Activated T-cell treated with anti-CD3 and anti-CD28 coated beads, Interleukin-2, amount 50 U/mL, for 72 hours (primary cell): ENCODE measurements at places on chromosomes 4 and X. TPM values are rescaled to one million over a fixed set of nuclear protein-coding genes. Genes with fewer than 3 reads are reported as not detected.

- no peak overlapping the region for H3K4me3 ChIP-seq
- DNase-seq: no peak
- H3K36me3 ChIP-seq: no peaks in the 10 kb centered on the region
- no peaks in the 10 kb centered on the region for H3K4me1 ChIP-seq
- no peaks in the 10 kb centered on the region for H3K27me3 ChIP-seq
- no peak overlapping the region for H3K27ac ChIP-seq
Measured at GRCh38 chr4:41517747-41518146, 20.2 kb upstream of the LIMCH1 start.

DNA sequence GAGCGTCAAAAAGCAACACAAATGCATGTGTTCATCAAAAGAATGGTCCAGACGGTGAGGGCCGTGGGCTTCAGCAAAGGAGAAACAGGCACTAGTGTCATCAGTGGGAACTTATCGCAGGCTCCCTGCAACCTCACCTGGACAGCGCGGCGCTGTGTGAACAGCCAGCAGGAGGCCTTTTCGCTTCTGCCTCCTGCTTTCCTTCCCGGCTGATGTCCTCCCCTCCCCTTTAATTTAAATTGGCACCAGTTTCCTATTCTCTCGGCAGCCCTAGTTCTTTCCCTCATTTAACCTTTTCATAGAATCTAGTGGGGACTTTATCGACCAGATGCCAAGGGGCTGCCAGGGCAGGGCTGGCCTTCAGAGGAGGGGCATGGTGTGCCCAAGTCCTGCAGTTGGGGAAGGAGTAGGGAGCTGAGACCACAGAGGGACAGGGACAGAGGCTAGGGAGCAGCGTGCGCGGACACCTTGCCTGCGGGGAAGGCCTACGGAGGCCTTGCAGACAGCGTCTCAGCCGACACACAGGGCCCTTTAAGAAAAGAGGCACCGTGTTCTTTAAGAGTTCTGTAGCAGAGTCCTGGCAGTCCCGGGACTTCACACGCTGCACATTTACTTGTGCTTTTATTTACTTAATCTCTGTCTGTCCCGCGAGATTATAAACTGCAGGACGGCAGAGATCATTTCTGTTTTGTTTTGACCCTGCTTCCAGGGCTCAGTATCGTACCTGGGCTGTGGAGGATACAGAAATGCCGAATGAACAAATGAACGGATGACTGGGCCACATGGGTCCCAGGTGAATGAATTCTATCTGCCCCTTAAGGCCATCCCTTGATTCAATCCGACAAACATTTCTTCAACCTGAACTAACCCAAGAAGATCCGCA, 8.4 kb upstream of the SORBS2 start:
- H3K27ac ChIP-seq: no peak overlapping the region
- DNase-seq: no peak
- no peaks in the 10 kb centered on the region for H3K36me3 ChIP-seq
- no peaks in the 10 kb centered on the region for H3K4me1 ChIP-seq

The FGFRL1 gene
- 15.9 TPM for total RNA-seq

- H3K36me3 ChIP-seq: no peaks in the 10 kb centered on the region
- DNase-seq: no peak
- no peak overlapping the region for H3K4me3 ChIP-seq
- H3K27me3 ChIP-seq: no peaks in the 10 kb centered on the region
- no peaks in the 10 kb centered on the region for H3K4me1 ChIP-seq
Measured at GRCh38 chrX:6683353-6683752, 148.4 kb upstream of the VCX3A start.

GRCh38 chr4:14943749-14944148, 58.5 kb upstream of the CPEB2 start:
- peaks cover 24% of the 10 kb centered on the region for H3K27me3 ChIP-seq
- no peaks in the 10 kb centered on the region for H3K36me3 ChIP-seq
- DNase-seq: no peak

DNA sequence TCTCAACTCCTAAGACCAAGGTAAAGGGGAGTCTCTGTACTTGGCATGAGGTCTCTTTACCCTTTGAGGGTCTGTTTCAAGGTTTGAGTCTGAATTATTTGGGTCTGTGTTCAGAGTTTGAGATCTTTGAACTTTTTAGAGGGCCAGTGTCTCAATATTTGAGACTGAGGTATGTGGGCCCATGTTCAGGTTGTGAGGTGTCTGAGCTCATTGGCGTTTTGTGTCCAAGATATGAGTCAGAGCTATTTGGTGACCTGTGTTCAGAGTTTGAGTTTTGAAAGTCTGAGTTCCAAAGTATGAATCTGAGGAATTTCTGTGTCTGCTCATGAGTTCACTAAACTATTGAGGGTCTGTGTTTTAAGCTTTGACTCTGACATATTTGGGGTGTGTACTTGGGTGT, 36.7 kb upstream of the PAGE4 start:
- no peaks in the 10 kb centered on the region for H3K36me3 ChIP-seq
- no peak for DNase-seq
- H3K4me3 ChIP-seq: no peak overlapping the region

DNA sequence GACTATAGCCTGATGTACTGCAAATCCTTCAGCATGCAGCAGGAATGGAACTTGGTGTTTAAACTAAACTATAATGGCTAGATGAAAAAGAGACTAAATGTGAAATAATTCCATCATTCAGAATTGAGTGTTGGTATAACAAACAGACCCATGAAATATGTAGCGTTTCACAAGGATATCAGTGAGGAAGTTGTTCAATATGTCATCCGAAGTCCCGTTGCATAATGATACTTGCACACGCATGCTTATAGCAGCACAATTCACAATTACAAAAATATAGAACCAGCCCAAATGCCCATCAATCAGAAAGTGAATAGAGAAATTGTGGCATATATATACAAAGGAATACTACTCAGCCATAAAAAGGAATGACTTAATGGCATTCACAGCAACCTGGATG, 20.4 kb downstream of the MECP2 start:
- no peak overlapping the region for H3K4me3 ChIP-seq
- no peak for DNase-seq
- peaks cover 36% of the 10 kb centered on the region for H3K4me1 ChIP-seq
- peaks cover 31% of the 10 kb centered on the region for H3K27me3 ChIP-seq

GRCh38 chrX:7925867-7926472, 1.2 kb downstream of the PNPLA4 start:
- H3K27ac ChIP-seq: no peak overlapping the region
- peak overlapping the region; percentile 91 for H3K4me3 ChIP-seq
- H3K4me1 ChIP-seq: peaks cover 28% of the 10 kb centered on the region
- H3K36me3 ChIP-seq: no peaks in the 10 kb centered on the region
- H3K27me3 ChIP-seq: no peaks in the 10 kb centered on the region

- no peaks in the 10 kb centered on the region for H3K36me3 ChIP-seq
- H3K4me3 ChIP-seq: no peak overlapping the region
- H3K27ac ChIP-seq: no peak overlapping the region
- DNase-seq: no peak
- H3K4me1 ChIP-seq: peaks cover 8% of the 10 kb centered on the region
- no peaks in the 10 kb centered on the region for H3K27me3 ChIP-seq
Measured at GRCh38 chr4:3252480-3252828, 3.5 kb downstream of the MSANTD1 start.
